ENCODE measurements at places on chromosomes 6 and 20.

DNA sequence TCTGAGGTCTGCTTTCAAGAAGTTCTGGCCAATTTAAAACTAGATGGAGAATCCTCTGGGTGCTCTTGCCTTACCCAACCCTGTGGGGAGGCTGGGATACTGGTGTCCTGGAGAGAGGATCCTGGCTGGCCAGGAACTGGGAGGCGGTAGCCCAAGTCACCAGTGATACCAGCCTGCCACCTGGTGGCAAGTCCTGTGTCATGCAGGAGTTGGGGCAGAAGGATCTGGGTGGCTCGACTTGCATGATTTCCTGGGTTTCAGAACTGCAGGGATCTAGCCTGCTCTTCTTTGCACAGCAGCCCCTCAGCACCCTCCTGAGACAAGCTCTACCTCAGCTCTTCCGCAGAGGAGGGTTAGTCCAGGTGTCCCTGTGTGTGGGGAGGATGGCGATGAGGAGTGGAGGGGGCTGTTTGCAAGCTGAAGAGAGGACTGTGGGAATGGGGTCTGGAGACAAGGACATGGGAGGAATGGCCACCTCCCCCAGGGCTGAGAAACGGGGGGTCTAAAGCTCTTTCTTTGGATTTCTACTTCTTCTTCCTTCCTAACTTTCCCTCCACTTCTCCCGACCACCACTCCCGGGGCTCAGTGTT, 4.2 kb downstream of the KCNK17 start:
- DNase-seq: peak; percentile 33

DNA sequence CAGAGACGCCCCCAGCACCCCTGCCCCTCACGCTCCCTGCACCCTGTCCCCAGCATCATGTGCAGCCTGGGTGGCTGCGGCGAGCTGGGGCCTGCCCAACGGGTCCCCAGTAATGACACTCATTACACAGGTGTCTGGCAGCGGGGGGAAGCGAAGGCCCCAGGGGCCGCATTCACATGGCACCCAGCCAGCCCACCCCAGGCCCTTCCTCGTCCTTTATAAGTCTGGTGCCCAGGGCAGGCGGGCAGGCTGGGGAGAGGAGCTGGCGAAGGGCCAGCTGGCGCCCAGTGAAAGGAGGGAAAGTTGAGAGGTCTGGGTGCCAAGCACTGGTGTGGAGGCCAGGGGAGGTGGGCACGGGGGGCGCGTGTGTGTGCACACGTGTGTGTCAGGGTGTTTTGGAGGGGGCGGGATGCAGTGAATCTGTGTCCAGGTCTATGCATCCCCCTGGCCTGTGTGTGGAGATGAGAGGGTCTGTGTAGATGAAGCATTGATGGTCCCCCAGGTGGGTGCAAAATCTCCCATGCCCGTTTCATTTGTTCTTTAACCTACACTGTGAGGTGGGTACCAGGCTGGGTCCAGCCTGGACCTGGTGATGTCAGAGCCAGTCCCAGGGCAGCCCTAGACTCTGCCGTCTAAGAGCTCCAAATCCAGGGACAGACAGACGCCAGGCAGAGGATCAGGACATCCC, 105.3 kb downstream of the CEBPB start:
- no peak for DNase-seq

GRCh38 chr20:43839793-43840199, 74.9 kb upstream of the TOX2 start:
- DNase-seq: no peak

- DNase-seq: no peak
Measured at GRCh38 chr6:157693867-157694266, 129.2 kb upstream of the SNX9 start.

DNA sequence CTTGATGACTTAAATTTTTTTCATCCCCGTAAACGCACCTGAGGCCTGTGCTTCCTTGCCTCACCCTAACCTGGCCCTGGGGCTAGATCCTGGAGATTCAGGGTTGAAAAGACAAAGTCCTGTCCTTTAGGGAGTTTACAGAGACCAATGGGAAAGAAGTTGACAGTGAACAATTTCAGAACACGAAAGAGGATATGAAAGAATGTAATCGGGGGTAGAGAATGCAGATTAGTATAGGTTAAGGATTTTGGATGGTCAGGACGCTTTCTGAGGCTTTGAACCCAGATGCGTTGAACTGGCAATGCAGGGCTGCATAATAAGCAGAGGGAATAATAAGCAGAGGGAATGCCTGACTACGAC, 1.7 kb upstream of the FBXO5 start:
- DNase-seq: no peak

DNA sequence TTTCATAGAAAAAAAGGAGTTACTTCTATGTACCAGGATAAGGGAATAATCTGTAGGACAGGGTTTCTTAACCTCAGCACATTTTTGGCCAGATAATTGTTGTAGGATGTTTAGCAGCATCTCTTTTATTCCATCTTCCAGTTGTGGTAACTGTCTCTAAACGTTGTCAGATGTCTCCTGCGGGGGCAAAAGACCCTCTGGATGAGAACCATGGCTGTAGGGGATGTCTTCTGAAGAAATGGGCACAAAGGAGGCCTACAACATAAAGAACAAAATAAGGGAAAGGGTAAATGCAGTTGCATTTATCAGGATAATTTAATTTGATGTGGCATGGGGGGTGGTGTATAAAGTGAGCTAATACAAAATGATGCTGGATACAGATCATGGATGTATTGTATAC, 4.1 kb upstream of the FBXO5 start:
- no peak for DNase-seq

- peak; percentile 99 for DNase-seq
Measured at GRCh38 chr6:151349651-151350270, 41.6 kb downstream of the ZBTB2 start.

DNA sequence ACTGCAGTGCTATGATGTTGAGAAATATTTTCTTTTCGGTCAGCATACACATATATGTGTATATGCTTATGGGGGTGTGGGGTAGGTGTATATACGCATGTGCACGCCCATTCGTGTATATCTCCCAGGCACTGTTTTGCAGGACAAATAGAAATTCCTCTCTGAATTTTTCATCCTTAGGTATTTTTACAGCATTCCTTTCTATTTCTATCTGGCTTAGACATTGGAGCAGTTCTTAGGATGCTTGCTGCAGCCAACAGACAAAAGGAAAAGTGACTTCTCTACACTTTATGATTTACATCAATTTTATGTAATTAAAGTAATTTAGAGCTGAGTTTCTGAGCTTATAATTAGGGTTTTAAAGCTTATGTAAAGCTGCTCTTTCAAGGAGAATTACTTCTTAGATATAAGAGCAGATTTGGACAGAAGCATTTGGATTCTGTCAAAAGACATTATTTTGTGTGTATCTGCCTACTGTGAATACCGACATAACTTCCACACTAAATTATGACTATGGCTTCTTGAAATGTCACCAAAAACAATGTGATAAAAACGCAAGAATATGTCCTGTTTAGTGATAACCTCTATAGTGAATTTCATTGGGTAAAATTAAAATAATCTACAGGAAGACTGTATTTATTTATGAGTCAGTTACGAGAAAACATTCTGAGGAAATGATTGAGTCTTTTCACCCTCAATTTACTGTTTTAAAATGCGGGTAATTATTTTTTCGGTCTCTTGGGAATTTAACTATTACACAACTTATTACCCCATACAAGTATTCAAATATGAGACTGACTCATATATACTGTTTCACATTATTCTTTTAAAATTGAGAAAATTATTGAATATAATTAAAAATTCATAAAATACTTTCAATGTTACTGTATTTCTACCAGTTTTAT, 21.3 kb upstream of the CEP43 start:
- no peak for DNase-seq

GRCh38 chr20:32494483-32495216, 90.5 kb downstream of the NOL4L start:
- DNase-seq: no peak

GRCh38 chr6:157709555-157709954, 113.5 kb upstream of the SNX9 start:
- no peak for DNase-seq

DNA sequence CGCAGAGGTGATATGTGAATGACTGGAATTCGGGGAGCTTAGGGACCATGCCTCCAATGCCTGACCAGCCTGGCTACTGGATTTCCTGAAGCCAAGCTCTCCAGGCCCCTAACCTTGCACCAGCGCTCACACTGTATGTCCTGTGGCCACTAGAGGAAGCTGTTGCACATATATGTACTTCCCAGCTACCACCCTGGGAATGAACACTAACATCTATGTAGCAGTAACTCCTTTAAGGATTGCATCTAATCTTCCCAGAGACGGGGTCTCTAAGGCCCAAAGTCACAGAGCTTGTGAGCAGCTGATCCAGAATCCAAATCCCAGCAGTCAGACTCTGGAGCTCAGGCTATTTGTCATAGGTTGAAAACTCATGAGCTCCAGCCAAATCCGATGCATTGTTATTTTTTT, 20.4 kb upstream of the BPIFB1 start:
- DNase-seq: peak; percentile 54

DNA sequence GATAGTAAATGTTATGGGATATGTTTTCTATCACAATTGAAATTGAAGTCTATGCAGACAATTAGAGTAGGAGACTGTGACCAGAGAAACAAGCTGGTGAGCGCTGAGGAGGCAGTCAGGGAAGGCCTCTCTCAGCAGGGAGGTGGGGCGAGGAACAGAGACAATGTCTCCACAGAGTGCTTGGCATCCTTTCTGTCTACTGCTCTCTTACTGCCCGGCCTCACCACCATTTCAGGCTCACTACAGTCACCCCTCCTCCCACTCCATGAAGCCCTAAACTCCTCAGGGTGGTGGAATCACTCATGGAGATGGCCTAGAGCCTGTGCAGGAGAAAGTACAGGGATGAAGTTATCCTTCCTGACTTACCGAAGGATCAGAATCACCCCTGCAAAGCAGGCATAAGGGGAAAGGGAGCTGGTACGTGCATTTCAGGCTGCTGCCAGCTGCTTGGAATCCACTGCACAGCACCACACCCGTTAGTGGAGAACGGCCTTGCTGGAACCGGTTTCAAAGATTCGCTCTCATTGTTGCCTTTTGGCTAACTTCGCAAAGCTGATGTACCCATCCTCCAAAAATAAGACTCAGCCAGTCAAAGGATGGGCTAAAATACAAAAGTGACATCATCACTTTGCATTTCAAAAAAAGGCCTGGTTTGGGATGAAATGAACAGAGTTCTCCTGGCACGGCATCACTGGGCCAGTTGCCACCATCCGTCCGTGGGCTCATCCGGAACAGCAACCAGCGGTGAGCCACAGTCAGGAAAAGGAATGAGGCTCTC, 67.3 kb downstream of the SLC22A23 start:
- no peak for DNase-seq

DNA sequence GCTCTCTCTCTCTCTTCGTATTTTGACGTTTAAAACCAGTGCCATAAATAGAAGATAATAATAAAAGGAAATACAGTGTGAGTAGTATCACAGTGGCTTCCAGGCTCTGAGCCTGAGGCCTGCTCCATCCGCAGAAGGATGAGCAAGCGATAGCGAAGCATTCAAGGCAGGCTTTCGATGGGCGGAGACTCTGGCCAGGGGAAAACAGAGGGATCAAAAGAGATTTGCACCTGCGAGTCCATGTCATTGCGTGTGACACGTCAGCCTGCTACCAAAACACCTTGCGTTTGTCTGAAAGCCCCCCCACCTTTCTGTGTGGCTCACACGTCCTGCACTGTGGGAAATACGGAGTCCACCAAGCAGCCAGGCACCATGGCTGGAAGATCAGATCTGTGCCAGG, 377.3 kb upstream of the SULF2 start:
- no peak for DNase-seq

Measured in DMS 273 treated with DMSO at 0.1 percent for 48 hours (cell line).